ENCODE measurements at places on chromosomes 3 and 15.

- no peak for DNase-seq
Observed at GRCh38 chr15:73965758-73966113, 26.4 kb downstream of the STOML1 start.

DNA sequence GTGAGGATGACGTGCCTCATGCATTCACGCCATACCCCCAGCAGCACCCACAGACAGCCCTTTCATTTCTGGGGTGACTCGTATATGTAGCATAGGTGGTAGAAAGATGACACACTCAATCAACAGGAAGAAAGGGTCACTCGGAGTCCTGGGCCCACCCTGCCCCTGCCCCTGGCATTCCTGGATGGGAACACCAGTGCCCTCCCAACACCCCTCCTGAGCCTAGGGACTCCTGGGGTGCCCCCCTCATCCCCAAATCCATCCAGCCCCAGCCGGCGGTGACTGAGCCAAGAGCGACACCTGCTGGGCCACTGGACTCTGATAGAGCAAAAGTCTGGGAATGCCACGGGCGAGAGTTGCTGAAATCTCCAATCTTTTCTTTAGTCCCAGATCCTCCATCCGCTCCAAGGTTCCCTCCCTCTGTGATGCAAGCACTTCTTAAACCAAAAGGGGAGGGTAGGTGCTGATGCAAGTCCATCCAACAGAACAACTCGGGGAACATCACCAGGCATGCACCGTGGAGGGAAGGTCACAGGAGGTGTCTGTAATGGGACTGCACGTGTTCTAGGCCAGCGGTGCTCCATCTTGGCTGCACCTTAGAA is 31.1 kb downstream of the ACAN start:
- DNase-seq: peak; percentile 73

GRCh38 chr15:64187396-64188191 is 24.8 kb upstream of the PPIB start:
- DNase-seq: no peak

- DNase-seq: no peak
Observed at GRCh38 chr15:27757052-27757451, 342.1 kb downstream of the OCA2 start.

DNA sequence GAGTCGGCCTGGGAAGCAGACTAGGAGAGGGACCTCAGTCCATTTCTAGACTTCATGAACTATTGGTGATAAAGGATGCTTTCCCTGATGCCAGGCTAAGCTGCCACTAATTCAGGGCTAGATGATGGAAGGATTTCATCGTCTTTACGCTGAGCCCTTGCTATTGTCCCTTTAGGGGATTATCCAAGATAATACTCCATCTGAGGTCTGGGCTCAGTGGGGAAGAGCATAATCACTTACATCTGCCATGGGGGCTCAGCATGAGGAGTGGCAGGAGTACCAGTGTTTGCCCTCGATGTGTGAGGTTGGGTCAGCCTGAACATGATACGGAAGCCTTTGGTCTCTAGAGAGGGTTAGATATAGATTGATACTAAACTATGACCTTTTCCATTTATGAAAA is 47.3 kb downstream of the PTPRG start:
- no peak for DNase-seq

GRCh38 chr3:59762941-59763340 is 713.1 kb upstream of the CFAP20DC start:
- DNase-seq: no peak

GRCh38 chr3:57896691-57897090 is 111.5 kb upstream of the FLNB start:
- DNase-seq: no peak

DNA sequence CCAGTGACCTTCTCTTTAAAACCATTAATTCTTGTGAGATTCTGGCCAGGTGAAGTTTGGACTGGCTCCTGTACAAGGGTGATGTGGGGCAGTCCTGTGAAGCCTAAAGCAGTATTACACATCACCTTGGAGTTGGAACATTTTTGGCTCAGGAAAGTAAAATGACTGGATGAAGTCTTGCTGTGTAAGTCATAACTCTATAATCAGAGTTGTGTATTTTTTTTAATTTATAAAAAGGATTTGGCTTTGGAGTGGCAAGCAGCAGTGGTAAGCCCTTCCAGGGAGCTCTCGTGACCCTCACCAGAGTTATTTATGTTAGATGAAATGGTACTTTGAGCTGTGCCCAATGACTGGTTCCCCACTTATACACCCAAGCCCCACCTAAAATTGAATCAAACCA is 331.2 kb upstream of the DCBLD2 start:
- DNase-seq: no peak

GRCh38 chr15:58441376-58442070 is 9.7 kb downstream of the LIPC start:
- peak; percentile 69 for DNase-seq

DNA sequence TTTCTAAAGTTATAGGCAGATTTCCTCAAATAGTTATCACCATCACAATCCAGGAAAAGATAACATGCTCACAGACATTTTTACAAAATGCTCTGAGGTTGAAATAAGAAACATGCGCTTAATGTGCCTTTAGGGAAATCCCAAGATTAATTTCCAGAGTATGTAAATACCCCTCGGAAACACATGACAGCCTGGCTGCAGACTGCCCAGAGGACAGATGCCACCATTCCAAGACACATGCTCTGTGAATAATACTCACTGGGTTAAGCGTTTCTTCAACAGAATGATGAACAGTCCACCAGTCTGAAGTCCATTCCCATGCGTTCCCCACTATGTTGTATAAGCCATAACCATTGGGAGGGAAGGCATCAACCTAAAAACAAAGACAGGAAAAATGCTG is 56.5 kb downstream of the SUMF1 start:
- no peak for DNase-seq

- no peak for DNase-seq
Observed at GRCh38 chr15:45117308-45118130, 3.4 kb downstream of the DUOXA2 start.

DNA sequence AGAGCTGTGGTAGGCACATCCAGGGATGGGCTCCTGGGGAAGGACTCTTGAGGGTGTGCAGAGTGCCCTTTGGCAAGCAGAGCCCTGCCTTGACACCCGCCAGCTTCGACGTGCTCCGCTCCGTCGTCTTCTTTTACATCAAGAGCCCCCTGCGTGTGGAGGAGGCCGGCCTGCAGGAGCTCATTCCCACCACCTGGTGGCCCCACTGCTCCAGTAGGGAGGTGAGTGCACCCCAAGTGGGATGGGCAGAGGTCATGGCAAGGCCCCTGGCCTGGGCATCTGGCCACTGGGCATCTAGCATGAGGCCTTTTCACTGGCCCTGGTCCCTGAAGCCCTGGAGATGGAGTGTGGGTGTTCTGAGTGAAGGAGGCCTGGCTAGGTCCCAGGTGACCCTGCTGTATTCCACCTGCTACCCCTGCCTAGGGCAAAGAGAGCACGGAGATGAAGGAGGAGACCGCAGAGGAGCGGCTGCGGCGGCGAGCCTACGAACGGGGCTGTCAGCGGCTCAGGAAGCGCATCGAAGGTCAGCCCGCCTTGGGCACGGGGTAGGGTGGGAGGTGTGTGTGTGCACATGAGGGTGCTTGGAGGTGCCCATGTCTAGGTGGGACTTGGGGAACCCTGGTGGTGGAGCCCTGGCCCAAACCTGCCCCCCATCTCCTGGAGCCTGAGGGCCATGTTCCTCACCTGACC is 12.2 kb downstream of the RNF123 start:
- DNase-seq: peak; percentile 49

DNA sequence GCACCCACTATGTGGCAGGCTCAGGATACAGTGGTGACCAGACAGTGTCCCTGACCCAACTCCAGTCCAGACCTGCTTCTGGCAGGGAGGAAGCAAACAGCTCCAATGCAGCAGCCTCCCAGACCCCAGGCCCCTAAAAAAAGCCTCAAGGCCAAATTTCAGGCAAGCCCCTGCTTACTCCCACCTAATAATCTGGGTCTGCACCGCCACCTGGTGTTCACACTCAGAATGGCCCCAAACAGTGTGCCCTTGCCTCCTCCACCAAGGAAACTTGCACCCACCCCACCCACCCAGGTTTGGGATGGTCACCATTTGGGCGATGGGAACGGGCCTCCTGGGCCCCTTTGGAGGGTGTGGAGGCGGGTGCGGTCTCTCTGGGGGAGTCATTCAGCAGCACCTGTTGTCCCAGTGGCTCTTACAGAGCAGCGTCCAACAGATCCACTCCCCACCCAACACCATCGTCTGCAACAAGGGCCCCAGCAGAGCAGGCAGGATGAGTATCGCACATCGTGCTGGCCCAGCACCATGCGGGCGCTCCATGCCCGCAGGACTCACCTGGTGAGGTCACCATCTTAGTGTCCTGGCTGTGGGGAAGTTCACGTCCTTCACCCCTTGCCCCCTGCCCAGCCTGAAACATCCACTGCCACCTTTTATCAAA is 17.3 kb downstream of the C3orf18 start:
- DNase-seq: peak; percentile 61

- peak; percentile 59 for DNase-seq
Observed at GRCh38 chr3:135513106-135514059, 452.1 kb upstream of the PPP2R3A start.

DNA sequence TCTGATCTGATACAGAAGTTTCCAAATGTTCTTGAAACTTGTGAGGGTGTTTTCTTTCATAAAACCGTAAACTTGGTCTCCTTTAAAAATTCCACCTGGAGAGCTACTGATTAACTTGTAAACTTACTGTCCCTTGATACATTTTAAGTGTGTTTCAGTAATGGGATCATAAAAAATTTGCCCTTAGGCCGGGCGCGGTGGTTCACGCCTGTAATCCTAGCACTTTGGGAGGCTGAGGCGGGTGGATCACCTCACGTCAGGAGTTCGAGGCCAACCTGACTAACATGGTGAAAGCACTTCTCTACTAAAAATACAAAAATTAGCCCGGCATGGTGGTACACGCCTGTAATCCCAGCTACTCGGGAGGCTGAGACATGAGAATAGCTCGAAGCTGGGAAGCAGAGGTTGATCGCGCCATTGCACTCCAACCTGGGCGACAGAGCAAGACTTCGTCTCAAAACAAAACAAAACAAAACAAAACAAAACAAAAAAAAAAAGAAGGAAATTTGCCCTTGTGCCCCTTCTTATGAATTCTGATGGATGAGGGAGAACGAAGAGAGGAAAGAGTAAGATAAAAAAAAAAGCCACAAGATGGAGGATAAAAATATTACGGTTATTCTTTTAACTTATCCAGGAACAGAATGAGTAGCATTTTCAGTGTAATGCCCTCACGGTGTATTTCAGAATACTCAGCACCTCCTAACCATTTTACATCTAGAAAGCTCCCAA is 32.1 kb upstream of the AP4E1 start:
- DNase-seq: no peak

- DNase-seq: no peak
Observed at GRCh38 chr3:29079358-29079757, 201.5 kb upstream of the RBMS3 start.

GRCh38 chr3:81650187-81650586 is 111.3 kb downstream of the GBE1 start:
- DNase-seq: no peak

GRCh38 chr15:73660455-73660854 is 23.7 kb upstream of the CD276 start:
- no peak for DNase-seq

All from AG08396 (cell line).